ELR (cell line): ENCODE measurements at places on chromosomes 3 and 15.
A peak's percentile ranks its signal among the peaks of the same experiment; 100 is the strongest.

DNA sequence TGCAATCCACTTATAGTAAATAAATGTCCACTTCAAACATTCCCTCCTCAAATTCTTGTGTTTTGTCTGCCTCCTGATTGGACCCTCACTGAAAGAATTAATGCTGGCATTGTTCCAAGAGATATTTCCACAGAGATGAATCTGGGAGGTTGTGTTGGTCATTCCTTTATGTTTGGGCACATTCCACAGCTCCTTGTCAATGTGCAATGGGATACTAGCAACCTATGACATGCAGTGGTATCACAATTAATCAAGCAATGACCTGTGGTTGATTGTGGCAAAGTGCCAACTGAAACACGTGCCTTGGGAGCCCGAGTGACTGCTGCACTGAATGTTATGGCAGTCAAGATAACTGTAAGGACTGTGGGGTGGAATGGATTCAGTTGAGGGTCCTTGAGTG lies 55.0 kb upstream of the SNRPN start:
- DNase-seq: no peak

- DNase-seq: no peak
These were observed 133.7 kb upstream of the UBE2E1 start for GRCh38 chr3:23671851-23672589.

GRCh38 chr15:39498629-39499028 lies 82.2 kb upstream of the THBS1 start:
- no peak for DNase-seq

GRCh38 chr15:84001037-84001436 lies 234.5 kb upstream of the GOLGA6L4 start:
- DNase-seq: no peak

DNA sequence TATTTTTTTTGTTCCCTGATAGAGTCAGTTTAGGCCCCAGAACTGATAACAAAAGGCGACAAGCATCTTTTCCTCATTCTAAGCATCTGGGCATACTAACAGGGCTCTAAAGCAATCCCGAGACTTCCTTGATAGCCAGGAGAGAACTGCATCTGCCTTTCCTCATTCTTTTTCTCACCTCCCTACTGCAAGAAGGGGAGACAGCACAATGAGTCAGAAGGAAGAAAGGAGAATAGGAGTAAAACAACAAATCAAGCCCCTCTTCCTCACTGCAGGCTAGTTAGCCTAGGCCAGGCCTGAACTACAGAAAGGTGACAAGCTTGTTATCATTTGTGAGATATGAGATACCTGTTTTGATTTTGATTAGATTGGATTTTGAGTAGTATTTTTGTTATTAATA lies 97.9 kb downstream of the NAALADL2 start:
- peak; percentile 17 for DNase-seq

DNA sequence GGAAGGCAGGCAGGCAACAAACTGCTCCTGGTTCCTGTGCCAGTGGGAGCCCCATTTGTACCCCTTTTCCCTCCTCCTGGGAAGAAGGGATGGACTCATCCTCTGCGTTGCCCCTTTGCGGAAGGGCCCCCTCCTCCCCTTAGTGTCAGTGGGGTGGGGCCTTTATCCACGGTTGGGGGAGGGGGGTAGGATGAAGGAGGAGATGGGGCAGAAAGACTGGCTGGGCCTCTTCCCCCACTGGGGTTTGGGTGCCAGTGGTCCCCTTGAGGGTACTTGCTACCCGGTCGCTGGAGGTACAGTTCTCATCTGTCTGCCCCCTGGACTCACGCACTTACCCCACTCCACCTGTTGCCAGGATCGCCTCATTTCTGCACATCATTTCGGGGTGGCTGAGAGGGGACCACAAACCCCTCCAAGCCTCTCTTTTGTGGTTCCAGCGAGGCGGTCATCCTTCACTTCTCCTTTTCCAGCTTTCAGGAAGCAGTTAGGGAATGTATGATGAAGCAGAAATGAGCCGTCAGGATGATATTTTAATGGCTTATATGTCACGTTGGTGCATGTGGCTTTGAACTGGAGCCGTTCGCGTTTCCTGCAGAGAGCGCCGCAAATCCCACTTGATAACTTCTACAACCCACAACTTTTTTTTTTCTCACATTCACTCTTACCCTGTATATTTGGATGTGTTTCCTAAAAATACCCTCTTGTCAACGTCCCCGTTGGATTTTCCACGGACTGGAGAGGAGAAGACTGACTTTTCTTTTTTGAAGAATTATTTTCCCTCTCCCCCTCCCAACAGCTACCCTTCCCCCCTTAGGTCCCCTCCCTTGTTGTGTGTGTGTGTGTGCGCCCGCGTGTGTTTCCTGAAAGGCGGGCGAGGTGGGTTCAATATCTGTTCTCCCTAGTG lies at the start of gene ZIC4:
ZIC4 (minus strand) TSS at position 516 of the 904 bp plus-strand sequence. CDS start 3,746 bp downstream, outside the sequence.
- DNase-seq: no peak

DNA sequence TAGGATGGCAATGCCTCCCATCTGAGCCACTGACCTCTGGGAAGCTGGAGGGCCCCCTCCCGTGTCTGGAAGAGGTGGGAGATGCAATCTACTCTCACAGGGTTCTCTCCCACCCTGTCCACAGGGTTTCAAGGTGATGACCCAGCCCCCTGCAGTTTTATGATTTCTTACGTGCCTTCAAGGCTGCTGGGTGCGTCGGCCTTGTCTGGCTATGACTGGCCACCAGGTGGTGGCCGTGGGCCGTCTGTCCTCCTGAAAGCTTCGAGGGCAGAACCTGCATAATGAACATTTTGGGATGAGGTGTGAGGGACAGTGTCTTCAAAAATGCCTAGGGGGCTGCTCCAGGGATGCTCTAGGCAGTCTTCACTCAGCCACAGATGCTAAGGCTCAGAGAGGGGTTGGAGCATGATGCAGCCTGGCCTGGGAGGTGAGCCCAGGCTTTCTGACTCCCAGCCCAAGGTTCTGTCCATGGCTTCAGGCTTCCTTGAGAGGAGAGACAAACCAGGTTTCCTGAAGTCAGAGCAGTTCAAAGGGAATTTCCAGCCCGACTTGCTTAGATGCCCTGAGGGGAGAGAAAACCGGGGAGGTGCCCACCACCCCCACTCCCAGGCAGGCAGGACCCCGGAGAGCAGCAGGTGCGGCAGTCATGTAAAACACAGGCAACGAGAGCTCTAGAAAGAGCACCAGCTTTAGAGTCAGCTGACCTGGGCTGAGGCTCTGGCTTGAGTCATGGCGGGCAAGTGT lies 18.7 kb downstream of the ISG20 start:
- DNase-seq: peak; percentile 62

DNA sequence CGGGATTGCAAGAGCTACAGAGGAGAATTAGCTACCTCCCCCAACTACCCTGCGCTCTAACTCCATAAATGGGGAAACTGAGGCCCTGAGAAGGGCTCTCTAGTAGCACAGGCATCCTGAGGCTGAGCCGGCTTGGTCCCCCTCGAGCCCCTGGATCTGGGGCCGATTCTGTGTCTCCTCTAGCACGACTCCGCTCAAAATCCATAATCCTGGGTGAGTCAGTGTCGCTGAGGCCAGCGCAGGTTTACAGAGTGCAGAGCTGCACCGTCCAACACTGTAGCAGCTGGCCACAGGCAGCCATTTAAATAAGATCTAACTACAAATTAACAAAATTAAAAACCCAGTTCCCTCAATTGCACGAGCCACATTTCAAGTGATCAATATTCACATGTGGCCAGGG lies 10.8 kb downstream of the GATA2 start:
- peak; percentile 57 for DNase-seq

- DNase-seq: peak; percentile 77
These were observed 526.0 kb downstream of the FOXP1 start for GRCh38 chr3:71057526-71057894.

DNA sequence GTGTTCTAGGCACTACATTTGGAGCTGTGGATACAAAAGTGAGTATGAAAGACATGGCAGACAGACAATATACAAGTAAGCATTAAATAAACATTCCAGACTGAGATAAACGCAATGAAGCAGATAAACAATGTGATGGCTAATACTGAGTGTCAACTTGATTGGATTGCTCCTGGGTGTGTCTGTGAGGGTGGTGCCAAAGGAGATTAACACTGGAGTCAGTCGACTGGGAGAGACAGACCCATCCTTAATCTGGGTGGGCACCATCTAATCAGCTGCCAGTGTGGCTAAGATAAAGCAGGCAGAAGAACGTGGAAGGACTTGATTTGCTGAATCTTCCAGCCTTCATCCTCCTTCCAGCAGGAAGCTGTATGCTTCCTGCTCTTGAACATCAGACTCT lies 77.2 kb downstream of the CADPS start:
- DNase-seq: no peak

DNA sequence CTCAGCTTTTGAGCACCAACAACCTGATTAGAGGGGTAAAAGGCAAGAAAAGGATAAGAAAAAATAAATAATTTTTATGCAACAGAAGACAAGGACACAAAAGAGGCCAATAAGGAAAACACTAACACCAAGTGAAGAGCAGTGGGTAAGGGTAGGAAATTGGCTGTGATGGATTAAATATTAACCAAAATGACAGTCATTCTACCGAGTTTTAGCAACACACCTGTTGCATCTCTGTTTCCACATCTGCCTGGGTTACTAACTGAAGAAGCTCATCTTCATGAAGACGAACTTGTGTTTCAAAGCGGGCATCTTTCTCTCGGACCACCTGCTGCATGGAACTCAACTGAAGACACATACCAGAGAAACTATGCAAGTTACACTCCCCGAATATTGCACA lies 30.1 kb downstream of the GOLGB1 start:
- DNase-seq: no peak

DNA sequence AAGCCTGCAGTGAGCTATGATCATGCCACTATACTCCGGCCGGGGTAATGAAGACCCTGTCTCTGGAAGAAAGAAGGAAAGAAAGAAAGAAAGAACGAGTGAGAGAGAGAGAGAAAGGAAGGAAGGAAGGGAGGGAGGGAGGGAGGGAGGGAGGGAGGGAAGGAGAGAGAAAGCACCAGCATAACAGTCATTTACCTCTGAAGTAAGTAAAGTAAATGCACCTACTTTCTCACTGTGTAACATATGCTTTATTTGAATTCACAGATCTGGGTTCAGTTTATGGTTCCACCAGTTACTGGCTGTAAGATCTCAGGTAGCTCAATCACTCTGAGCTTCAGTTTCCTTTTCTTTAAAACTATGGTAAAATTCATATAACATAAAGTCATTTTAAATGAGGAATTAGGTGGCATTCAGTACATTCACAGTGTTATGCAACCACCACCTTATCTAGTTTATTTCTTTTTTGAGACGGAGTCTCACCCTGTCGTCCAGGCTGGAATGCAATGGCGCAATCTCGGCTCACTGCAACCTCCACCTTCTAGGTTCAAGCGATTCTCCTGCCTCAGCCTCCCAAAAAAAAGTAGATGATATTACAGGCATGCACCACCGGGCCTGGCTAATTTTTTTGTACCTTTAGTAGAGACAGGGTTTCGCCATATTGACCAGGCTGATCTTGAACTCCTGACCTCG lies 16.1 kb upstream of the RAD54L2 start:
- DNase-seq: no peak

DNA sequence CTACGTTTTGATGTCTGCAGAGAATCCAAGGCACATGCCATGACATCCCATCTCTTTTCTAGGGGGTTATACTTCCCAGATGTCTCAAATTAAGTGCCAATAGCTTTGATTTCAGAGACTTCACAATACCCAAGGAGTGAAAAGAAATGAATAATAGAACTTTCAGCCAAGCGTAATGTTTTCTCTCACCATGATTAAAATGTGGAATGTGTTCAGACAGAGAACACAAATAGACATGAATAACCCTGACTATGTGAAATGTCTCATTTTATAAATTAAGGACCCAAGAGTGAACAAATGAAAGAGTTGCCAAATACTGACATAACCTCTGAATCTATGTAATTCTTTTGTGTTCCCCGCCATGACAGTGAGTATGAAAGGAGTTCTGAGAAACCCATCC lies 123.6 kb upstream of the GAP43 start:
- DNase-seq: no peak

- no peak for DNase-seq
These were observed 983 bp upstream of the ALAS1 start for GRCh38 chr3:52196977-52197376.

- DNase-seq: no peak
These were observed 29.9 kb upstream of the RNU6-1 start for GRCh38 chr15:67869701-67870100.

GRCh38 chr3:127652246-127652995 lies 20.3 kb upstream of the ABTB1 start:
- peak; percentile 77 for DNase-seq

- peak; percentile 40 for DNase-seq
These were observed 31.1 kb downstream of the CYFIP1 start for GRCh38 chr15:22949074-22949547.

DNA sequence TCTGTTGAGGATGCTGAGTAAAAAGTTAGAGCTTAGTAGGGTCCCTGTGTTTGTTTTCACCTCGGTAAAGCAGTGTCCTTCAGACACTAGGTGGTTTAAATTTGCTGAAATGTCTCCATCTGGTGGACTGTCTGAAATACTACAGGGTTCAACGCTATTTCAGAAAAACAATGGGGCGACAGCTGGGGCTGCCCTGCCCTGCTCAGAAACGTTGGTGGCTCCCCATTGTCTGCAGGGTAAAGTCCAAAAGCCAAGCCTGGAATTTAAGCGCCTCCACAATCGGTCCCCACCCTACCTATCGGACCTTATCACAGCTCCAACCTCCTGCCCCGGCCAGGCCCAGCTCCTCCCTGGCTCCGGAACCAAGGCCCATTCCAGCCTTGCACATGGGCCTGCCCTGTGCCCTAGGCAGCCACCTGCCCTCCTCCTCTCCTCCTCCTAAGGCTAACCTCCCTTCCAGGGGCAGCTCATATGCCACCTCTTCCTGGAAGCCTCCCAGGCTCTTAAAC lies 4.3 kb upstream of the TSEN2 start:
- peak; percentile 61 for DNase-seq

- no peak for DNase-seq
These were observed 398.7 kb upstream of the PDZRN3 start for GRCh38 chr3:74023395-74023794.

- no peak for DNase-seq
These were observed 106.8 kb upstream of the GPR149 start for GRCh38 chr3:154536751-154537150.

DNA sequence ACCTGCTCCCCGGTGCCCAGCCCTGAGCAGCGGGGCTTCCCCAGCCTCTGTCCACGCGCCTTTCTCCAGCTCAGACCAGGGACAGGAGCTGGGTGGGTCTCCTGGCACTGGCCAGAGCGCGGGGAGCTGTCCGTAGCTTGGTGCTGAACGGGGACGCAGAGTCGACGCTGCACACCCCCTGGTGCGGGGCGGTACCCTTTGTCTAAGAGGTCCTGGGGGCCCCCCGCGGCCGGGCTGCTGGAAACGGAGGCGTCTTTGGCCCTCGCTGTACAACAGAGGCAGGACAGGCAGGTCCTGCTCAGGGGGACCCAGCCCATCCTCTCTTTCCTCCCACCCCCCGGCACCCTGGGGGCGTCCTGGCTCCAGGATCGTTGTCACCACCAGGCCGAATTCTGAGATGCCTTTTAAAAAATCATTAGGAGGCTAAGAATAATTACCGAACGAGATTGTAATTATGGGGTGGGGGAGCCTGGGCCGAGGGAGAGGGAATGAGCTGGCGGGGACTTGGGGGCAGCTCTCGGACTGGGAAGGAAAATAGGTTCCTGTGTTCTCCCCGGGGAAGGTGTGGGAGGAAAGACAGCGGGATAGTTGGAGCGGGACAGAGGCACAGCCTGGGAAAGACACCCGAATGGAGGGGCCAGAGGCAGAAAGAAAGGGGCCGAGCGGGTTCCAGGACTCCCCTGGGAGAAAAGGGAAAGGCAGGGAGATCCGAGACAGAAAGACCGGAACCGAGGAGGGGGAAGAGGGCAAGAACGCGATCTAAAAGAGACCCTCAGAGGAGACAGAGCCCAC lies 4.1 kb upstream of the SKOR1 start:
- peak; percentile 54 for DNase-seq

- no peak for DNase-seq
These were observed 40.9 kb upstream of the PIK3R4 start for GRCh38 chr3:130787422-130788068.

- DNase-seq: no peak
These were observed 17.9 kb downstream of the CCDC12 start for GRCh38 chr3:46958467-46959160.
